Stimulated activated CD4-positive, alpha-beta T cell treated with anti-CD3 and anti-CD28 coated beads, Interleukin-2, amount 100 ng/mL, for 48 hours (primary cell): ENCODE measurements at places on chromosomes 6 and 20.

DNA sequence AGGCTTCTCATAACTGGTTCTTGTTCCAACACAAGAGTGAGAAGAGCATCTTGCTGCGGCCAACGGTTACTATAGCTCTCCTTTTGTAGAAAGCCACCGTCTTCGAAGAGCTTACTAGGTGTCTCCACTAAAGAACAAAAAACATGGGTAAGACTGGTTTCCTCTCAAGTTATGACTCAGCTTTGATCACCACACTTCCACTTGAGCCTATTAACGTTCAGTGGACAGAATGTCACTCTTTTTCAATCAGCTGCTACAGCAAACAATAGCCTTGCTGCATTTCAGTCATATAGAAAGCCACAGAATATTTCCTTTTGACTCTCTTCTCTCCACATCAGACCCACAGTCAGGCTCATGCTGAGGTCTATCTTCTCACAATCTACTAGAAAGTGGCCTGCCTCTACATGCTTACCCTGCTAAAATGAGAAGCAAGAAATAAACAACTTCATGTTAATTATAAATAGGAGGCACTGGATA lies 243.5 kb upstream of the PREP start:
- no peak for DNase-seq

- no peak for DNase-seq
Observed at GRCh38 chr6:44590471-44590870, 203.0 kb downstream of the CDC5L start.

- no peak for DNase-seq
Observed at GRCh38 chr6:17577059-17577458, 23.0 kb upstream of the FAM8A1 start.

DNA sequence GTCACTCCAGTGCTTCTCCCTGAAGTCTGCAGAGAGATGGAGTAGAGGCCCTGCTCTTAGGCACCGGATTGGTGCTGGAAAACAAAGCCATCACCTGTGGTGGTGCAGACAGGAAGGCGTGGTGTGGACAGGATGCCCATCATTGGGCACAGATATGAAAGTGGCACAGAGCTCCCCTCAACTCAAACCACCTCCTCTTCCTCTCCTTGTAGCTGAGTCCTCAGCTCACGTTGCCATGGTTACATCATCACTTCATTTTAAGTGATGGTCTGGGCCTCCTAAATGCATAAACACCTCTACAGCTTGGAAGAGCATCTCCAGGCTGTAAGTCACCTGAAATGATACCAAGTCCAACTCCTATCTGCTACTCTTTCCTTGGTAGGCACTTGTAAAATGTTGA lies 8.0 kb upstream of the RTF2 start:
- no peak for DNase-seq

DNA sequence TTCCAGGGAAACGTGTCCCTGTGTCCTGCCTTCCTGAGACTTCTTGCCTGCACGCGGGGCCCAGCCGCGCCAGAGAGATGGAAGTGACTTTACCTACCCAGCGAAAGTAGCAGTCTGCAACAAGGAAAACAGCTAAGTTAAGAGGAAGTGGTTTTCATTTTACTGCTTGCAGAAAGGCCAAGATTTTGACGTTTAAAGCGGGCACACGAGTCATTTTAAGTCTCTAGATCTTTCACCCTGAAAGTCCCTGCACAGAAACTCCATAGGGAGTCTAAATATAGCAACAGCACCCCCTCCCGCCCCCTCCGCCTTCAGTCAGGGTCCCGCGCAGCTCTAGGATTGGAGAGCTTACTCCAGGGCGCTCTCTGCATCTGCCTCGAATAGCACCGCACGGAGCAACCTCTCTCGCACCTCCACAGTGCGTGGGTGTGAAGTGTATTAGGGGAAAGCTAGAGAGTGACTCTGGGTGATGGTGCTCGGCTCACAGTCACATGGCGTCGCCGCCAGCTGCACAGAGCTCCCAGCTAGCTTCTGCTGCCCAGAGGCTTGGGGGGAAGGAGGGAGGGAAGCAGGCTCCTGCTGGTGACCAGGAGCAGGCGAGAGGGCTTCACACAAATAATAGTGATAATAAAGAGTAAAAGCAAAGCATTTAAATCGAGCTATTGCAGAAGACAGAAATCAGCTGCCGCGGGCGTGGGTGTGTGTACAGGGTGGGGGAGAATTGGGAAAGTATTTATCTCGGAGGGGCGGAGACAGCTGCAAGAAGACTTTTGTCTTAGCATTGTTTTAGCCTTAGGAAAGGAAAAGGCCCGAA lies 1.8 kb upstream of the KCNQ5 start:
- DNase-seq = peak; percentile 66

- no peak for DNase-seq
Observed at GRCh38 chr20:7003598-7003997, 236.1 kb downstream of the BMP2 start.

DNA sequence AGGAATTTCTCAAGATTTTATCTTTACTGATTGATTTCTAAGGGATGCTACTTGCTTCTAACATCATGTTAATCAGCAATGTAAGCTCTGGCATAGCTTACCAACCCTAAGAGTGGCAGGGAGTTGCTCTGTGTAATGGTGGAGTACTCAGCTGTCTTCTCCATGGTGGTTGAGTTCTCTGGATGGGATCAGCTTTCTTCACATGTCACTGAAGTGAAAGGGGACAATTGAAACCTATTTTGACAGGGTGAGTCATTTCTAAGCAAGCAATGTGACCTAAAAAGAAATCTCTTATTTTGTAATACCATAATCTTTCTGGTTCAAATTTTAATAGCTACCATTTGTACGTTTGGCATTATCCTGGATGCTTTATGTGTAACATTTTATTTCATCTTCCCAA lies 430.4 kb downstream of the GJA1 start:
- no peak for DNase-seq

DNA sequence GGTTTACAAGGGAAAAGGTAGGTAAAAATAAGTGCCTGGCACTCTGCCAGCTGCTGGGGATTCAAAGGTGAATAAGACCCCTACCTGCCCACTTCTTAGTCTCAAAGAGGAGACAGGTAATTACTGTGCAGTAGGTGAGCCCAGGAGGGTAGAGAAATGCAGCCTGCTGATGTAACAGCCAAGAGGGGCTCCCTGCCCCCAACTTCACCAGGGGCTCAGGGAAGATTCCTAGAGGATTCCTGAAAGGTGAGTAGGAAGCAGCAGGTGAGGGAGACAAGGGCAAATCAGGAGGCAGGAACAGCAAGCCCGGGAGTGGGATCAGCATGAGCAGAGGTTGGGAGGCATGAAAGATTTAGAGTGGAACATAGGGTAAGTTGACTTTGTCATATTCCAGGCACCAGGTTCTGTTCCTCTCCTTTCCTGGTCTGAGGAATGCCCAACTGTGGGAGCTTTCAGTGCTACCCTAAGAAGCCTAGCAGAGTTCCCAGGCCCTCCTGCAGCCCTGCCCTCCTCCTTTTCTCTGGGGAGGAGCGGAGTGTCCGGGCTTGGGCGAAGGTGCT lies 258.1 kb downstream of the LRFN2 start:
- no peak for DNase-seq

- DNase-seq = no peak
Observed at GRCh38 chr6:113732384-113732966, 124.7 kb upstream of the MARCKS start.

DNA sequence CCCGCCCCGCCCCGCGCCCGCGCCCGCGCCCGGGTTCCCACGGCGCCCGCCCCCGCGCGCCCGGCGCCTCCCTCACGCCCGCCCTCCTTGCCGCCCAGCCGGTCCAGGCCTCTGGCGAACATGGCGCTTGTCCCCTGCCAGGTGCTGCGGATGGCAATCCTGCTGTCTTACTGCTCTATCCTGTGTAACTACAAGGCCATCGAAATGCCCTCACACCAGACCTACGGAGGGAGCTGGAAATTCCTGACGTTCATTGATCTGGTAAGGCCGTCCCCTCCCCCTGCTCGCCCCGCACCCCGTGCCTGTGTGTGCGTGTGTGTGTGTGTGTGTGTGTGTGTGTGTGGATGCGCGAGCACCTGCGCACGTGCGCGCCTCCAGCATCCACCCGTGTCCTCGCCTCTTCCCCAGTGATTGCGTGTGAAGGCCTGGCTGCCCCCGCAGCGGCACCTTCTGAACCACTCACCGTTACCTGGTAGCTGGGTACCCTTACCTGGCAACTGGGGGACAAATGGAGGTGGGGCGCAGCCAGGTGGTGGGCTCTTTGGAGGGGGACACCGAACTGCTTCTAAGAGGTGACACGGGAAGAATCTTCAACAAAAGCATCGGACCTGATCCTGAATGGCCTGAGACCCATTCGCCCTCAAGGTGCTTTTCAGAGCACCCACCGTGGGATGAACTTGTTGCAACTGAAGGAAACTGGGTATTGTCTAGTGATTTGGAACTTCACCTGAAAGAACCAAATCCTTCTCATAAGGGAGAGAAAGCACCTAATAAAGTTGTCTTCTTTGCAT lies at the start of gene AIG1:
Gene AIG1 (plus strand): TSS at position 84 of the 791 bp plus-strand sequence. CDS start 37 bp downstream, at position 121.
- DNase-seq = peak; percentile 38
